ENCODE measurements at places on chromosomes 16 and 17. TPM values are rescaled to one million over a fixed set of nuclear protein-coding genes. Genes with fewer than 3 reads are reported as not detected.

Gene FAM83G
- total RNA-seq, result 28.7 TPM

Gene CES1
- 0.52 TPM for total RNA-seq

Gene PRSS21
- total RNA-seq, result 2.7 TPM

- no peak overlapping the region for H3K4me3 ChIP-seq
- H3K27me3 ChIP-seq, result no peaks in the 10 kb centered on the region
- no peak overlapping the region for H3K27ac ChIP-seq
- no peak for DNase-seq
- H3K36me3 ChIP-seq, result no peaks in the 10 kb centered on the region
- H3K4me1 ChIP-seq, result no peaks in the 10 kb centered on the region
These were observed 192.5 kb downstream of the ZNF423 start for GRCh38 chr16:49663081-49664065.

DNA sequence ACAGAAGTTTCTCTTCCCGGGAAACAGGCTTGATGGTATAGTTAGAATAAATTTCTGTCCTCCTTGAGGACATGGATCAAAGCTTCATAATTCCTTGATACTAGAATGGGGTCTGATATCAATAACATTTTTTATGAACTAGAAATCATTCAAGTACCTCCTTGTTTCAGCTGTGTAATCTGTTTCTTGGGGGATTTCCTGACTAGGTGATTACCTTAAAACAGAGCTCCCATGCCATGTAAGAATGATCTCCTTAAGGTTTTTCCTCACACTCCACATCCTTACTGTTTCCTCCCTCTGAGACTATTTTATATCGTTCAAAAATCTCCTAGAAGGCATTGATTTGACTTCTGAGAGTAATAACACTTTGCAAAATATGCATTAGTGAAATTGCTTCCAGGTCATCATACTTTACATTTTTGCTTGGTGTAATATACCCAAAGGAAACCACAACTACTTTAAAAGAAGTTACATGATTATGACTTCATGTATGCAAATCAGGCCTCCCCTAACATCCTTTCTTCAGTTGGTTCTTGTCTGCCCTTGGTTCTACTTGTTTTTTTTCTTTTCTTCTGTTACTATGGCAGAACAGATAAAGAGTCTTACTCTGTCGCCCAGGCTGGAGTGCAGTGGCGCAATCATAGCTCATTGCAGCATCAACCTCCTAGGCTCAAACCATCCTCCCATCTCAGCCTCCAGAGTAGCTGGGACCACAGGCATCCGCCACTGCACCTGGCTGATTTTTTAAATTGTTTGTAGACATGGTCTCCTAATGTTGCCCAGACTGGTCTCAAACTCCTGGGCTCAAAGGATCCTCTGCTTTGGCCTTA lies 388.8 kb downstream of the ZFHX3 start:
- no peak overlapping the region for H3K4me3 ChIP-seq
- H3K36me3 ChIP-seq, result no peaks in the 10 kb centered on the region
- H3K4me1 ChIP-seq, result no peaks in the 10 kb centered on the region
- no peak for DNase-seq
- no peaks in the 10 kb centered on the region for H3K27me3 ChIP-seq

DNA sequence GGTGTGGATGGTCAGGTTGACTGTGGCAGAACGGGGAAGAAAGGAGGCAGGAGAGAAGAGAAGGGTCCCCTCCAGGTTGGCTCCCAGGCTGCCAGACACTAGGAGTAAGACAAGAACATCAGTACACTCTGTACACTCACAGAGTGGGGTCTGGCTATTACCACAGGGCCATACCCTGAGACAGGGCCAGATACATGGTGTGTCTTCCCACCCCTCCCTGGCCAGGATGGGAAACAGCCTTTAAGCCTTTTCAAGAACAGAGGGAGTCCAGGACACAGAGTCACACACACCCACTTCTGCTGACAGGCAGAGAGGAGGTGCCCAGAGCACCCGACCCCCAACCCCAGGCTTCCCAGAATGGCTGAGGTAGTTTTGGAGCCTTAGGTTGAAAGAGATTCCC lies 99.4 kb downstream of the LITAF start:
- H3K4me3 ChIP-seq, result no peak overlapping the region
- DNase-seq, result no peak
- H3K36me3 ChIP-seq, result peaks cover 2% of the 10 kb centered on the region
- H3K27ac ChIP-seq, result no peak overlapping the region
- H3K4me1 ChIP-seq, result peaks cover 4% of the 10 kb centered on the region

DNA sequence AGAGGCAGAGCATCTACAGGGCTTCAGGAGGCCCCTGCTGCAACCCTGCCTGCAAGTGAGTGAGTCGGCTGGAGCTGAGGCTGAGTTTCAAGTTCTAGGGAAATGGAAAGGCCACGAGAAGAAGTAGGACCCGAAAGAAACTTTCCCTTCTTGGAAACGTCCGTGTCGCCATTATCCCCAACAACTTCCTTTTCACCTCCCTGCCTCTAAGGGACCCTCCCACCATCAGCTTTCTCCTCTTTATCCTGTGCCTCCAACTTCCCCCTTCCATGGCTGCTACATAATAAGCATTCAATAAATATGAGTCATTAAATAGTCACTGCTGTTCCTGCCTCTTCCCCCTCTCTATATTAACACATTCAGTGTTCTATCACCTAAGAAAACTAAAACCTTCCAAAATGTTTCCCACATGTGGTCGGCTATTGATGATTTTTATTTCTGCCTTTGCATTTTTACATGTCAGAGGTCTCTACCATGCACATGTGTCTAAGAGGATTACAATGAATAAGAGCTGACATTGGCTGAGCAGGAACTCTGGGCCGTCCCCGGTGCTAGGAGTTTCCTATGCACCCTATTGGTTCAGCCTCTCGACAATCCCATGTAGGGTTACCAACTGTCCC lies 115.9 kb upstream of the TNRC6C start:
- no peak for DNase-seq
- no peaks in the 10 kb centered on the region for H3K4me1 ChIP-seq
- H3K27me3 ChIP-seq, result no peaks in the 10 kb centered on the region
- no peaks in the 10 kb centered on the region for H3K36me3 ChIP-seq
- H3K4me3 ChIP-seq, result no peak overlapping the region

GRCh38 chr16:85204242-85205010 lies 92.2 kb upstream of the CIBAR2 start:
- H3K4me1 ChIP-seq, result peaks cover 30% of the 10 kb centered on the region
- H3K4me3 ChIP-seq, result no peak overlapping the region
- no peaks in the 10 kb centered on the region for H3K36me3 ChIP-seq
- no peak overlapping the region for H3K27ac ChIP-seq
